ENCODE measurements at places on chromosomes 2 and 18. TPM values are rescaled to one million over a fixed set of nuclear protein-coding genes. Genes with fewer than 3 reads are reported as not detected.
A peak's percentile ranks its signal among the peaks of the same experiment; 100 is the strongest.

Gene CAPN13
- total RNA-seq: not detected

Gene CYP27C1
- total RNA-seq: 0.20 TPM

Gene RRM2
- 1.8 TPM for total RNA-seq

Gene SCG2
- not detected for total RNA-seq

DNA sequence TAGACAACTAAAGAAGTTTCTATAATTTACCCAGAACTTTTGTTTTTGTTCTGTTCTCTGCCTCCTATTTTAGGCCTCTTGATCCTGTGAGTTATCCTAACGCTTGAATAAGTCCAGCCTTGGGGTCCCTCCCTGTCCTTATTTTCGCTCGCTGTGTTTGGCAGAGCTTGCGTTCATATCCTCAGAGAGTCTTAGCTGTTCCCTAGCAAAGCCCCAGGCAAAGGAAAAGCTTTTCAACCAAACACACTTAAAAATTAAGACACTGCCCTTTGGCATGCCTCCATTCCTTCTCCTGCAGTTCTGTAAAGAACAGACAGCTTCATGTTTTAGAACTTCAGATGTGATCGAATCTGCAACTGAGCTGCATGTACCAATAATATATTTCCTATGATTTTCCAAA is 517.2 kb downstream of the SUCLG1 start:
- H3K27me3 ChIP-seq: no peaks in the 10 kb centered on the region
- no peak overlapping the region for H3K27ac ChIP-seq
- no peak for DNase-seq
- no peaks in the 10 kb centered on the region for H3K36me3 ChIP-seq
- H3K4me3 ChIP-seq: no peak overlapping the region

DNA sequence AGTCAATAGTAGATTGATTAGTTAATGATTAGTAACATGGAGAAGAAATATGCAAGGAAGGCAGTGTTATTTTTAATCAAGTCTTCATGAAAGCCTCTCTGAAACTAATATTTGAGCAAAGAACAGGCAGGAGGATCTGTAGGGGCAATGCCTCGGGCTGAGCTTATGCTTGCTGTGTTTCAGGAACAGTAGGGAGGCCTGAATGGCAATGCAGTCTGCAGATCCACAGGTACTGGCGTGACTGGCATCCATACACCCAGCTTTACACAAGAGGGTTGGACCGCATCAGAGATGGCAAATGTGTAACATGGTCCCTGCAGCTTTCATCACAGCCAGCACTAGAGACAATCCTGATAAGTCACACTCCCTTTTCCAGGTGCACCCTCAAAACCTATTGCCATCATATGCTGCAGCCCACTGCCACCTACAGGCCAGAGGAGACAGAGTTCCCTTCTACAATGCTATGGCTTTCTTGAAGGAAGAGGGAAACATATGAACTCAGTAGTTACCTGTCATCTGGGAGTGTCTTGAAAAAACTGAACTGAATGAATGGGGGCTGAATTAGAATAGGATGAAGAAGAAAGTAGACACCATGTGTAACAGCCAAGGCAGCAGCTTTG is 582.4 kb upstream of the RAB6C start:
- H3K4me1 ChIP-seq: no peaks in the 10 kb centered on the region
- H3K4me3 ChIP-seq: no peak overlapping the region
- no peaks in the 10 kb centered on the region for H3K27me3 ChIP-seq
- no peaks in the 10 kb centered on the region for H3K36me3 ChIP-seq

- no peaks in the 10 kb centered on the region for H3K36me3 ChIP-seq
- no peak overlapping the region for H3K27ac ChIP-seq
- DNase-seq: no peak
- no peaks in the 10 kb centered on the region for H3K27me3 ChIP-seq
- no peak overlapping the region for H3K4me3 ChIP-seq
These were observed 122.4 kb downstream of the GREB1L start for GRCh38 chr18:21364471-21364870.

GRCh38 chr2:127893033-127893432 is 7.3 kb upstream of the AMMECR1L start:
- H3K27ac ChIP-seq: peak overlapping the region; percentile 10
- H3K4me3 ChIP-seq: peak overlapping the region; percentile 3
- no peaks in the 10 kb centered on the region for H3K36me3 ChIP-seq

GRCh38 chr2:203675086-203675485 is 31.4 kb upstream of the CD28 start:
- H3K4me1 ChIP-seq: peaks cover 5% of the 10 kb centered on the region
- no peak overlapping the region for H3K4me3 ChIP-seq
- H3K27ac ChIP-seq: no peak overlapping the region
- no peak for DNase-seq
- no peaks in the 10 kb centered on the region for H3K27me3 ChIP-seq

GRCh38 chr2:28633746-28634145 is 117.9 kb upstream of the PPP1CB start:
- no peaks in the 10 kb centered on the region for H3K36me3 ChIP-seq
- no peaks in the 10 kb centered on the region for H3K27me3 ChIP-seq
- H3K4me3 ChIP-seq: no peak overlapping the region
- peaks cover 8% of the 10 kb centered on the region for H3K4me1 ChIP-seq

GRCh38 chr2:144582651-144583380 is 62.9 kb upstream of the ZEB2 start:
- H3K27me3 ChIP-seq: no peaks in the 10 kb centered on the region
- no peak overlapping the region for H3K4me3 ChIP-seq
- no peaks in the 10 kb centered on the region for H3K4me1 ChIP-seq

DNA sequence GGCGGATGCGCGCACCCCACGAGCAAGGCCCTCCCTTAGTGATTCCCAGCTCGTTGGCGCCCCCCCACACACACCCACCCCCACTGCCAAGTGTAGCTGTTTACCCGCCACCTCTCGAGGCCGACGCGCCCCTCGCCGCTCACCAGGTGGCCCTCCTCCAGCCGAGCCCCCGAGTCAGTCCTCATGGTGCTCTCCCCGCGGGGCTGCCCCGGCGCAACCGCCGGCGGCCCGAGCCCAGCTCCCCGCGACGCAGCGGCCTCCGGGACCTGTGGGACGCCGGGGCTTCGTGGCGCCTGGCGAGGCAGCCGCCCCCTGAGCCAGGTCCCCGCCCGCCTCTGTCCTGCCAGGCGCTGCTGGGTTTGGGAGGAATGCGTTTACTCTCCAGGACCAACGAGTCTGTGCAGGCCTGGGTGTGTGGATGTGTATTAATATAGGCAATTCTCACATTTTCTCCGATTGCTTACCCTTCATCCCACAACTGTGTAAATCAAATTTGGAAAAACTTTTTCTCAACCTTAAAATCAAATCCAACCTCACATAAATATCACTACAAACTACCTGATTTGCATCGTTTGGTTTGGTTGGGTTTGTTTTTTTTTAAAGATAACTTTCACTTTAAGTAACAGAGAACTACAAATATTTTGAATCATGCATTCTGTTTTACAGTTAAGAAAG is at the start of gene TMEM237:
Gene TMEM237 (minus strand): TSS at position 288 of the 675 bp plus-strand sequence. CDS start 103 bp downstream, at position 185.
- peaks cover 4% of the 10 kb centered on the region for H3K4me1 ChIP-seq
- DNase-seq: peak; percentile 60
- no peaks in the 10 kb centered on the region for H3K27me3 ChIP-seq
- peak within 1 kb of the TSS; percentile 81 for H3K27ac ChIP-seq

DNA sequence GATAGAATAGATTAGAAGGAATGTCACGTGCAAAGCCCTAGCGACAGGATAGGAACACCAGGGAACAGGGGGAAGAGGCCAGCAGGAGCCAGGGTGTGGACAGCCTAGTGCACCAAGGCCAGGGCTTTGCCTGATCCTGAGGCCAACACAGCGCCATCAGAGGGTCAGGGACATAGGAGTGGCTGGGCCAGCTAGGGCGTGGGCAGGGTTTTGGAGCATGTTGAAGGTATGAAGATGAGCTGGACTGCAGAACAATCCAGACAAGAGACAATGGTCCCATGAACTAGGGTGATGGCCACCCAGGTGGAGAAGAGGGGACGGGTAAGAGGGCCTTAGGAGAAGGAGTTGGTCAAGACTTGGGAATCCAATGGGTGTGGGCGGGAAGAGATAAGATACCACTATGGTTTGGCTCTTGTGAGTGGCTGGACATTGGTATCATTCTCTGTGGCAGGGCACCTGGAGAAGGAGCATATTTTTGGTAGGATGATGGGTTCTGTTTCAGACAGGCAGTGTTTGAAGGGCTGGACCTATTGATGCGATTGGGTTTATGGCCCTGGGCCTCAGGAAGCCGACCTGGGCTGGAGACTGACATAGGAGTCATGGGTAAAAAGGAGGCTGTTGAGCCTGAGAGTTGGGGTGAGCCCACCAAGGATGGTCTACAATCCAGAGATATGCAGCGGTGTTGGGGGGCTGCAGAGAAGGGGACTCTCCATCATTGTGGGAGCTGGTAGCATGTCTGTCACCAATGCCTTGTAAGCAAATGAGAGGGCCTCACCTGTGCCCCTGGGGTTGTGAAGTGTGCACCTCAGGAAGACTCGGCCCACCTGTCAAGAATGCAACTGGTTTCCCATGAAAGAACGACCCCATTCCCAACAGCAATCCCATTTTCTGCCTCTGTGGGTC is 2.0 kb upstream of the HS1BP3 start:
- no peak overlapping the region for H3K4me3 ChIP-seq
- peaks cover 31% of the 10 kb centered on the region for H3K4me1 ChIP-seq
- no peak overlapping the region for H3K27ac ChIP-seq
- no peaks in the 10 kb centered on the region for H3K36me3 ChIP-seq
- no peak for DNase-seq

GRCh38 chr2:129242269-129242668 is 737.2 kb upstream of the RAB6C start:
- no peaks in the 10 kb centered on the region for H3K4me1 ChIP-seq
- no peak overlapping the region for H3K27ac ChIP-seq
- DNase-seq: no peak
- H3K27me3 ChIP-seq: no peaks in the 10 kb centered on the region

GRCh38 chr2:209431701-209432100 is 7.9 kb downstream of the MAP2 start:
- no peaks in the 10 kb centered on the region for H3K27me3 ChIP-seq
- DNase-seq: no peak
- H3K4me3 ChIP-seq: no peak overlapping the region
- H3K36me3 ChIP-seq: no peaks in the 10 kb centered on the region
- H3K4me1 ChIP-seq: no peaks in the 10 kb centered on the region

- H3K4me3 ChIP-seq: no peak overlapping the region
- no peak overlapping the region for H3K27ac ChIP-seq
- peaks cover 15% of the 10 kb centered on the region for H3K27me3 ChIP-seq
- DNase-seq: no peak
These were observed 174.7 kb downstream of the RTP5 start for GRCh38 chr2:242044313-242044590.

DNA sequence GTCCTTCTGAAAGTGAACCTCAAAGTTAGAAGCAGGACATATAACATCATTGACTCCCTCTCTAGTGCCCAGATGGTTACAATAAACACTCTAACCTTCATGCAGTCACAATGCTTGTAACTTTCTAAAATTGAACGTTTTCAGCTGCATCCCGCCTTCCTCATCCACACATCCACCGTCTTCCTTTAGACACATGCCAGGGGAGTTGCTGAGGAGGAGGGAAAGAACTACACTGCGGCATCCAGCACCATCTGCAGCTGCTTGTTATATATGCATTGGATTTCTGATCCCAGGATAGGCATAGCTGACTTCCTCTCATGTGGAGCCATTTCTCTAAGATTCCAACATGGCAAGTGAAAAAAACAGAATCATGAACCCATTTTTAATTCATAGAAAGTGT is 96.8 kb downstream of the FBXO15 start:
- no peaks in the 10 kb centered on the region for H3K4me1 ChIP-seq
- H3K4me3 ChIP-seq: no peak overlapping the region
- H3K27me3 ChIP-seq: no peaks in the 10 kb centered on the region
- H3K27ac ChIP-seq: no peak overlapping the region

Data from heart right ventricle (tissue), 16 donors.